ENCODE measurements at places on chromosomes 7 and 10. TPM values are rescaled to one million over a fixed set of nuclear protein-coding genes. Genes with fewer than 3 reads are reported as not detected.

DNA sequence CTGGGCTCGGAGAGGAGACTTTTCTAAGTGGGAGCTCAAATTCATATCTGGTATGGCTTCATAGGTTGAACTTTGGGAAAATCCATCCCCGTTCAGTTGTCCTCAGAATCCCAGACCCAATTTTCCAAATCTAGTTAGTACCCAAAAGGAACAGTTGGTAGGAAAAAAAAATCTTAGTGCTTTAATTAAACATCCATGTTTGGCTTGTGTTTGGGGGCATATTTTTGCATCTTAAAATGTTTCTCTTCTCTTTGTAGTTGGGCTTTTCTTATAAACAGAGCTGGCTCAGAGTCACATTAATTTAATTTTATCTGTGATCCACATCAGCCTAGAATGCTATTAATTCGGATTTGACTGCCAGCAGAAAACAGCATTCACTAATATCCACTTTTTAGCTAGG, 165.9 kb downstream of the BUB3 start:
- H3K4me1 ChIP-seq, result no peaks in the 10 kb centered on the region
- H3K27ac ChIP-seq, result no peak overlapping the region
- no peak for DNase-seq
- H3K4me3 ChIP-seq, result no peak overlapping the region
- no peaks in the 10 kb centered on the region for H3K27me3 ChIP-seq

DNA sequence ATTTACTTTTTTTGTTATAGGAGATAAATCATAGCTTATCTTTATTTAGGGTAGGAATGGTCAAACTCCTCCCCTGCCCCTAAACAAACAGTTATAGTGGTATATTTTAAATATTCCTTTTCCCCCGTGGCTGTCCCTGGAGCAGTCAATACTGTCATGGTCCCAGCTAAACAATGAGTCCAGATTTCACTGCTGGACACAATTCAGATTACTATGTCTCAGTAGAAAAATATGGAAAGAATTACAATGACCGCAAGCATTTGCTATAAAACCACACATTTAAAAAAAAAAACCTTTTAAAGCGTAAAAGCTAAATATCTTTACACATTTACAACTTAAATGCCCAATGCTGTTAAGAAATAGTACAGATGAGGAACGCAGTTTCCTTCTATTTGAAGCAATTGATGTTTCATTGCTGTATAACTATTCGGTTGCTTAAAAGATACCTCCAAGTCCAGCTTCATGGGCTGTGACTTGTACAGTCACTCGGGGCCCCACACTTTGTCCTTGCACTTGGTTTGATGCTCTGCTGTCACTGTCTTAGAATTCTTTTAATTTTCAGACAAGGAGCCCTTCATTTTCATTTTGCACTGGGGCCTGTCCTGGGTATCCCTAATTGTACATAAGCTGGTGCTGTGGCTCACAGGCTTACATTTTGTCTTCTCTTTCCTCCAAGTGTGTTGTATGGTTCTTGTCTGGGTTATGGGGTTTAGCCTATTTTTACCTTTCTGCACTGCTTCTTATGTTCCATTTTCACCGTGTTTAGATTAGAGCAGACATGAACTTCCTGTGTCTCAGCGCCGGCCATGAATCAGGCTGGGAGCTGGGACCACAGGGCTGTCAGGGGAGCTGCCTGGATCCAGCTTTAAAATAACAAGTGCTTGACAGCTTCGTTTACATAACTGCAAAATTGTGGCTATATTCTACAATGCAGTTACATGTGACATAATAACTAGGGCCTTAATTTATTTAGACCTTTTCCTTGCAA, 530.2 kb upstream of the FZD8 start:
- peak overlapping the region; percentile 50 for H3K4me3 ChIP-seq
- DNase-seq, result peak; percentile 85
- H3K27ac ChIP-seq, result peak overlapping the region; percentile 83

- H3K4me3 ChIP-seq, result peak overlapping the region; percentile 93
- H3K27ac ChIP-seq, result peak overlapping the region; percentile 72
- peak; percentile 12 for DNase-seq
- peaks cover 18% of the 10 kb centered on the region for H3K4me1 ChIP-seq
- H3K36me3 ChIP-seq, result peaks cover 31% of the 10 kb centered on the region
Observed at GRCh38 chr7:47979832-47980181, 392 bp upstream of the HUS1 start.

GRCh38 chr7:158384746-158385145, 202.9 kb downstream of the PTPRN2 start:
- H3K4me1 ChIP-seq, result no peaks in the 10 kb centered on the region
- H3K36me3 ChIP-seq, result no peaks in the 10 kb centered on the region
- H3K27me3 ChIP-seq, result no peaks in the 10 kb centered on the region
- H3K4me3 ChIP-seq, result no peak overlapping the region
- no peak overlapping the region for H3K27ac ChIP-seq

The POLR2J2 gene
- 2.0 TPM for polyA plus RNA-seq

The ASZ1 gene
- polyA plus RNA-seq, result not detected

- peaks cover 22% of the 10 kb centered on the region for H3K4me1 ChIP-seq
- no peaks in the 10 kb centered on the region for H3K27me3 ChIP-seq
- no peak overlapping the region for H3K4me3 ChIP-seq
- no peaks in the 10 kb centered on the region for H3K36me3 ChIP-seq
Observed at GRCh38 chr10:104452977-104453376, 99.3 kb downstream of the CFAP58 start.

DNA sequence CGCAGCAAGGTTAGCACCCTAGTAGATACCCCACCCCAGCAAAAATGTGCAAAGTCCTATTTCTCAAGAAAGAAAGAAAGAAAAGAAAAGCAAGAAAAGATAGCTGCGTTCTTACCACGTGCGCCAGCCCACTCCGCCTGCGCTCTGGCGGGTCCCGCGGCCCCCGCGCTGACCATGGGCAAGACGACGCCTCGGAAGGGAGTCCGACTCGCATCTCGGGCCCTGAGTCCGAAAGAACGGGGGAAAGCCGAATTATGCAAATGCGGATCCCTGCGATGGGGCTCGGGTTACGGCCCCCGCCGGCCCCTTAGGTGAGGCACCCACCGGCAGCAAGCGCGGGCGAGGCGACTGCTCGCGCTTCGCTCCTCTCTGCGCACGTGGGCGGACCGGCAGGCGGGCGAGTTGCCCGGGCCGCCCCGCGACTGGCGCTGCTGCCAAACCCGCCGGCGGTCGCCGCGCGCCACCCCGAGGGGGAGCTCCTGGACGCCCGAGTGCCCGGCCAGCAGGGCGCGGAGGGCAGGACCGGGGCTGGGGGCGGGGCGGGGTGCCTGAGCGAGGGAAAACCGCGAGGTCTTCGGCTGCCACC, 2.4 kb upstream of the EGR2 start:
- peaks cover 10% of the 10 kb centered on the region for H3K4me1 ChIP-seq
- 0 out of 2 replicates have a peak, but pooled peaks cover 4% of the 10 kb centered on the region for H3K27me3 ChIP-seq
- no peaks in the 10 kb centered on the region for H3K36me3 ChIP-seq
- peak; percentile 51 for DNase-seq
- peak overlapping the region; percentile 88 for H3K4me3 ChIP-seq

GRCh38 chr7:41731493-41732435, 28.9 kb upstream of the INHBA start:
- DNase-seq, result peak; percentile 40
- H3K27ac ChIP-seq, result no peak overlapping the region
- H3K4me3 ChIP-seq, result no peak overlapping the region
- no peaks in the 10 kb centered on the region for H3K36me3 ChIP-seq
- H3K4me1 ChIP-seq, result no peaks in the 10 kb centered on the region
- H3K27me3 ChIP-seq, result no peaks in the 10 kb centered on the region

DNA sequence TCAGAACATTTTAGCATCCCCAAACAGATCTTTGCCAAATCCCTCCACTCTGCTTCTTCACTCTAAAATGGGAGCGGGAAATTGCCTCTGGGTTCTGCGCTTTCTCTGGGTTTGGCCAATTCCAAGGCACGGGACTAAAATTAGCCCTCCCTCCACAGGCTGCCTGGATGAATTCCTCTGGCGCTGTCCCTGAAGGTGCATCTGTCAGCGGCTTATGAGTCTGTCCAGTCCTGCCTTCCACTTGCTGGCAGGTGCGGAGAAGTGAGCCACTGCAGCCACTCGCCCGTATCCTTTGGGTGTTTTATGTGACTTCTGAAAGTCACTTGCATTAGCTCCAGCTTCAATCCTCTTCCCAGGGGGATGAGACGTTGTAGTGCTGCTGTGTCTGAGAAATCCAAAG, 121.6 kb downstream of the SH2D4B start:
- H3K27ac ChIP-seq, result no peak overlapping the region
- DNase-seq, result no peak
- no peaks in the 10 kb centered on the region for H3K4me1 ChIP-seq
- no peaks in the 10 kb centered on the region for H3K36me3 ChIP-seq
- H3K4me3 ChIP-seq, result no peak overlapping the region

DNA sequence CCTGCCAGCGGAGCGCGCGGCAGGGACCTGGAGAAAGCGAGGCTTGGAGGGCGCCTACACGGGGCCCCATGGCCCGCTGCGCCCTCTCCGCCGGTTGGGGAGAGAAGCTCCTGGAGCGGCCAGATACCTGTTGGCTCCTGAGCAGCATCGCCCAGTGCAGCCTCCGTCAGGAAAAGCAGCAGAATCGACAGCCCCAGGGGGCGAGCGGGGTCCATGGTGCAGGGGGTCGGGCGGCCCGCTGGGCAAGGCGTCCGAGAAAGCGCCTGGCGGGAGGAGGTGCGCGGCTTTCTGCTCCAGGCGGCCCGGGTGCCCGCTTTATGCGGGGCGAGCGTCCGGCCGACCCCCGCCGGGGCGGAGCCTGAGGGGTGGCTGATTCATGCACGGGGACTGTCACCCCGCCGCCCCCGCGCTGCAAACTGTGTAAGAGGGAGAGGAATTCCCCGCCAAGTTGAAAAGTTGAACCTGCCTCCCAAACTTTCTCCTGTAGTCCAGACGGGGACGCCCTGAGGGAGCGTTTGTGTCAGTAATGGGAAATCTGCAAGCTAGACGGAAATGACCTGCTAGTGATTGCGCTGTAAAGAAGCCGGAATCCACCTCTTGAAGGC, at the start of gene TFPI2:
TFPI2 (minus strand) TSS at position 290 of the 605 bp plus-strand sequence; CDS start at position 215, 75 bp downstream.
- peak; percentile 84 for DNase-seq
- no peaks in the 10 kb centered on the region for H3K36me3 ChIP-seq
- peaks cover 14% of the 10 kb centered on the region for H3K4me1 ChIP-seq
- H3K27ac ChIP-seq, result peak within 1 kb of the TSS; percentile 67
- no peaks in the 10 kb centered on the region for H3K27me3 ChIP-seq
- H3K4me3 ChIP-seq, result peak within 1 kb of the TSS; percentile 83

GRCh38 chr7:147423875-147424274, 1166.7 kb upstream of the C7orf33 start:
- H3K27me3 ChIP-seq, result no peaks in the 10 kb centered on the region
- H3K27ac ChIP-seq, result no peak overlapping the region
- no peaks in the 10 kb centered on the region for H3K36me3 ChIP-seq

- peaks cover 16% of the 10 kb centered on the region for H3K4me1 ChIP-seq
- DNase-seq, result peak; percentile 22
- no peak overlapping the region for H3K27ac ChIP-seq
- H3K27me3 ChIP-seq, result no peaks in the 10 kb centered on the region
Observed at GRCh38 chr7:80932536-80932935, 13.7 kb upstream of the SEMA3C start.

DNA sequence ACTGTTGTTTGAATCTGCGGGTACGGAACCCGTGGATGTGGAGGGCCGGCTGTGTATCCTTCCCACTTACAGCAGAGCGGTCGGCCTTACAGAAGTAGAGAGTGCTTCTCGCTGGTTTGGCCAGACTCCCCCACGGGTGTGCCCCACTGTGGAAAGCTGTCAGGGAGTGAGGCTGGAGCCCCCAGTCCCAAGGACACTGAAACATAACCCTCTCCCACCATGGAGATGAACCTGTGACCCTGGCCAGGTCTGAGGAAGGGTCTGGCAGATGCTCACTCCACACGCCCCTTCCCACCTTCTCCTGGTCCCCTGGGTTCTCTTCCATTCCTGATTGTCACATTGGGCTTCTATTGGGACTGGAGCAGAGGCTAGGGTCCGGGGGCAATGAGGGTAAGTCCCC, 39.6 kb downstream of the TSPAN15 start:
- no peaks in the 10 kb centered on the region for H3K36me3 ChIP-seq
- no peak overlapping the region for H3K27ac ChIP-seq
- H3K4me1 ChIP-seq, result no peaks in the 10 kb centered on the region
- DNase-seq, result no peak
- H3K27me3 ChIP-seq, result no peaks in the 10 kb centered on the region
- H3K4me3 ChIP-seq, result no peak overlapping the region

- H3K4me1 ChIP-seq, result peaks cover 3% of the 10 kb centered on the region
- DNase-seq, result no peak
- no peaks in the 10 kb centered on the region for H3K36me3 ChIP-seq
- no peaks in the 10 kb centered on the region for H3K27me3 ChIP-seq
- H3K4me3 ChIP-seq, result no peak overlapping the region
- no peak overlapping the region for H3K27ac ChIP-seq
Observed at GRCh38 chr10:76911184-76911583, 726.4 kb downstream of the KCNMA1 start.

The ARHGEF5 gene
- polyA plus RNA-seq, result 2.9 TPM

GRCh38 chr10:11682267-11682683, 59.9 kb upstream of the ECHDC3 start:
- DNase-seq, result no peak
- H3K27ac ChIP-seq, result no peak overlapping the region
- no peak overlapping the region for H3K4me3 ChIP-seq
- no peaks in the 10 kb centered on the region for H3K36me3 ChIP-seq
